ENCODE measurements at places on chromosomes 6 and 20.
A peak's percentile ranks its signal among the peaks of the same experiment; 100 is the strongest.

- no peak for DNase-seq
Observed at GRCh38 chr6:45012687-45013086, 315.4 kb upstream of the RUNX2 start.

GRCh38 chr20:52204136-52204535 lies 12.6 kb upstream of the ZFP64 start:
- no peak for DNase-seq

DNA sequence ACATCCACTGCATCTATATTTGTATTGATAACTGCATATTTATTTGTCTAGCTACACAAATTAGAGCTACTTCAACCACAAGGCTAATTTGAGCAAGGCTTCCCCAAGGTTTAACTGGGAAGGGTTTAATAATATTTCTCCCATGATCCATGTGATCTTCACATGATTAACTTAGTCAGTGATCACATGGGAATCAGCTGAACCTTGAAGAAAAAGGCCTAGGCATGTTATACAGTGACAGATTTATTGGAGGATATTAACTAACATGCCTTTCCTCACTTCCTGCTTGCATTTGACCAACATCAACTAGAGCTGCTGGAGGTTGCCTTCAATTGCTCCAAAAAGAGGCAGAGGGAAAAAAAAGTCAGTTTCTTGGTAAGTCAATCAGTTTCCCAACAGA lies 417.0 kb downstream of the HAO1 start:
- no peak for DNase-seq

DNA sequence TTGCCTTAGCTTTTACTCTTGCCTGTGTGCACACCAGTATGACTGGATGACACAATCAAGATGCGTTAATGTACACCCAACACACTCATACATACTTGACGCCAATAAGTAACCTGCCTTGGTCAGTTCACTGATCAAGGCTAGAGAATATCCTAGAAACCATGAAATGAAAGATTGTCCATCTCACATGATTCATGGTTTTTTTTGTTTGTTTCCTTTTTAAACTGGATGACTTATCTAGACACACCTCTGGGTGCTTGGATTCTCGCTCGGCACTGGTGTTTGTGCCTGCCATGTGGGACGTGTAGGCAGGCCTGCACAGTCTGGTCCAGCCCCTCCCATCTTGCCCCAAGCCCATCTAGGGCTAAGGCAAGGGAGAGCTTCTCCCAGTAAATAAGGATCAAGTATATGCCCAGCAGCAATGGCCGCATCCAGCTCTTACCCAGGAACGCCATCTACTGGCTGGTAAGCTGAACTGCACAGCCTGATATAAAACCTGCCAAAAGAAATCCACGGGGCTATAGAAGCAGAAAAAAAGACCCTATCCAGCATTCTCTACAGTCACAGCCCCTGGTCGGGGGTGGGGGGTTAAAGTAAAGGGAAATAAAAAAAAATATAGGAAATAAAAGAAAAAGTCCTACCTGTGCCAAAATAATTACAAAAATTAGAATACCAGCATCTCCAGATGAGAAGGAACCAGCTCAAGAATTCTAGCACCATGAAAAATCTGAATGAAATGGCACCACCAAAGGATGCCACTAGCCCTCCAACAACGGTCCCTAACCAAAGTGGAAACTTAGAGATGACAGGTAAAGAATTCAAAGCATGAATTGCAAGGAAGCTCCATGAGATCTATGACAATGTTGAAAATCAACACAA lies 73.3 kb downstream of the OTOR start:
- peak; percentile 43 for DNase-seq

- DNase-seq = peak; percentile 71
Observed at GRCh38 chr6:157714153-157714490, 108.9 kb upstream of the SNX9 start.

DNA sequence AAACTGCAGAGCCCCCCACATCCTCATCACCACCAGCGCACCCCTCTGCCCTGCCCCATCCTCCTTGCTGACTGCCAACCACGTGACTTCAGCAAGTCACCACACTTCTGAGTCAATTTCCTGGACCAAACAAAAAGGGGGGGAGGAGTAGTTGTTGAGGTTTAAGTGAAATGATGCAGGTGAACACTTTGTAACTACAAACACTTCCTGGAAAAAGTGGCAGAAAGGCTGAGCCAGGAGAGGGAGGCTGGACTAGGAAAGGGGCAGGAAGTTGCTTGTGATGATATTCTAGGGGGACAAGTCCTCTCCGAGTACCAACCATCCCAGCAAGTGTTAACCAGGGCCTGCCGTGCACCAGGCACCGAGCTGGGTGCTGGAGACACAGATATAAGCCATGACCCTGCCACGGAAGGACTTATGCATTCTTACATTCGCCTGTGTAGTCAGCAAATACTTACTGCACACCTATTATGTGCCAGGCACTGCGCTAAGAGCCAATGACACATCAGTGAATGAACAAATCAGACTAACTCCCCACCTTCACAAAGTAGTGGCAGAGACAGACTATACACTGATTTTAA lies 67.3 kb downstream of the PREX1 start:
- peak; percentile 54 for DNase-seq

DNA sequence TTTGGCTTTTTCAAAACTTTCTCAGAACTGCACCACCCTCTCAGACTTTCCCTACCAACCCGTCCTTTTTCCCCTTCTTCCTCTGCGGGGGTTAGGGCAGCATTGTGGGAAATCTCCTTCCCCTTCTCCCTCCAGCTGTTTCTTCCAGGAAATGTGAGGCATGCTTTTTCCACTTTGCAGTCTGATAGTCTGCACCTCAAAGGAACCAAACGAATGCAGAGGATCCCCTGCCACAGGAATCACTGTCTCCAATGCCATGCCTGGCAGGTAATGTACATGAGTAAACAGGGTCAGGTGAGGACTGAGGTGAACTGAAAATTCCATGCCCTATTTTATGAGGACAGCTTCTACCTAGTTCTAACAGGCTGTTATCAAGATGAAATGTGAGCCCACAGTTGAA lies 218.4 kb downstream of the BCAS1 start:
- no peak for DNase-seq

DNA sequence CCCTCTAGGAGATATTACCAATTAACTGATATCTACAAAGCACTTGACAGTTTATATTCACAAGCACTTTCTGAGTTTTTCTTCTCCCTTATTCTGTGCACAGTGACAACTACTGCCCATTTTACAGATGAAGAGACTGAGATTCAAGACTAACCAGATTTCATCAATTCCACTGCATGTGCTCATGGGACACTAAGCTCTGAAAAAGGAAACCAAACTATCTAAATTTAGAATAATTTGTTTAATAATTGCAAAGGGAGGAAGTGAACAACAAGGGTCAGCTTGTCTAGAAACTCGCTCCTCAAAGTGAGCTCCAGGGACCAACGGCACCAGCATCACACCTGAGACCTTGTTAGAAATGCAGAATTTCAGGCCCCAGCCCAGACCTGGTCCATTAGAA lies 50.8 kb upstream of the MYLIP start:
- no peak for DNase-seq

DNA sequence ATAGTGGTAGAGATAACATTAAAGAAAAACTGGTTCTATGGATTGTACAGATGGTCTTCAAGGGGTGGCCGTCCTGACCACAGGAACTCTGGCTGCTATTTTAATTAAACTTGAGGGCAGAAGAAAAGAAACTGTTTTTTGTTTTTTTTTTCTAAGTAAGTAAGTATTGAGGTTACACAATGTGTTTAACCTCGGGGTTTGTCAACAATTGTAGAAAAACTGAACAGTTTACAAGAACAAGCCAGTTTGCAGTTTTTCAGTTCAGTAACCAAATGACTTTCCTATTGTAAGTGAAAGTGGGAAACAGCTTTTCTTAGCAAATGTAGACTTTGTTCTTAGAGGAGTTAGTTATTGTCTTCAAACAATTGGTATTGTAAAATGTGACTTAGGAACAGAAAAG lies 77.0 kb downstream of the PLCB1 start:
- DNase-seq = no peak

DNA sequence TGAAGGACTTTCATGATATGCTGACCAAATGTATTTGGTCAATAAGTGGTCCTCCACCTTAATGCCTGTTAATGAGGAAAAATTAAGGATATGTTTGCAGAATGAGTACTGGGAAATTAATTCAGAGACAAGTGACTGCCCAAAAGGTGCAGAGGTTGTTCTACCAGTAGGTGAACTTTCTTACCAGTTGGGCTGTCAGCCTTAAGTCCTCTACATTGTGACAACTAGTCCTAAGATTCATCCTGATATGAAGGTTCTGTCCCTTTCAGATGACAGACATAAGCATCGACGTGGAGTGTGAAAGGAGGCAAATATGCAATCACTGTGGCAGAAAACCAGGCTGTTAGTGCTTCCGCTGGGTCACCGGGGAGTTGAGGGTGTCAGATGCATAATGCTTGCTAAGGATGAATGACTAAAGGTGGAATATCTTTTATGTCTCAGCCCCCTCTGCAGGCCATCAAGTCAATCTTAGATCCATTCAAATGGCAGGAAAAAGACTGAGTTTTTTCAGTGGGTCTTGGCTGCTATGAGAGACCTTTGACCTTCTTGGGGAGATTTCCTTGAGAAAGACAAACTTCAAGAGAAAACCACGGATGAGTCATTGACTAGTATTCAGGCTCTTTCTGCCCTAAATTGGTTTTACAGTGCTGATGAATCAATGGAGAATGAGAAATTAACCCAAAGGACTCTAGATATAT lies 226.0 kb downstream of the TPBG start:
- peak; percentile 89 for DNase-seq

- peak; percentile 76 for DNase-seq
Observed at GRCh38 chr6:37115236-37115895, 54.6 kb upstream of the PIM1 start.

DNA sequence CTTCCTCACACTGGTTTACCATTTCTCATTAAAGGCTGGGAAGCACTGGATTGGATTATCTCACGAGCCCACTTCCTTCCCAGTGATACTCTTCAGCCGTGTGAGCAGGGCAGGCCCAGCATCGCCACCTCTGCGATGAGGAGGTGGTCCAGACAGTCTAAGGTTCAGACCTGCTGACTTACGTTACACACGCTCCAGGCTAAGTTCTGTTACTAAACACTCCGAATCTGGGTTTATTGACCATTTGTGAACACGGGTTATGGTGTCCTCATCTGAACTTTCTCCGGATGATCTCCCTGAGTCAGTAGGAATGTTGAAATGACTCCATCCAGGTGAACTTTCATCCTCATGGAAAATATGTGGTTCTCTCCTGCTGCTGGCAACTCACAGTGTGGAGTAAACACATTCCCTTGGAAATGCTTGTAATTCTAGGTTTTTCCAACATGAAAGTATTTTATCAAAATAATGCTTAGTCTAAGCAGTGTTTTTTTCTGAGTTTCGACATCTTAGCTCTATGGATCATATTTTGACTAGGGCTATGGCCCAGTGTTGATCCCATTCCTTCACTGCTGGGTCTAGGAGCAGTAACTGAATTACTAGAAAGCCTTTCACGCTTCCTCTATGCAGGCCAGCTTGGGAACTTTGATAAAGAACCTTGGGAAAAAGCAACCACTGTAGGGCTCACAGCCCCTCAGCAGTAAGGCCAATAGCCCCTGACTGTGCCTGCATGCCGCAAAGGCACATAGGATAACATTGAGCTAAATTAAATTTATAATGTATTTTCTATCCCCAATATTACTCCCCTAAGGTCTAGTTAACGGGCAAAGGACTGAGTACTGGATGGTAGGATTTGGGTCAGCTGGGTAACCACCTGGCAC lies 37.7 kb upstream of the PXDC1 start:
- peak; percentile 75 for DNase-seq

DNA sequence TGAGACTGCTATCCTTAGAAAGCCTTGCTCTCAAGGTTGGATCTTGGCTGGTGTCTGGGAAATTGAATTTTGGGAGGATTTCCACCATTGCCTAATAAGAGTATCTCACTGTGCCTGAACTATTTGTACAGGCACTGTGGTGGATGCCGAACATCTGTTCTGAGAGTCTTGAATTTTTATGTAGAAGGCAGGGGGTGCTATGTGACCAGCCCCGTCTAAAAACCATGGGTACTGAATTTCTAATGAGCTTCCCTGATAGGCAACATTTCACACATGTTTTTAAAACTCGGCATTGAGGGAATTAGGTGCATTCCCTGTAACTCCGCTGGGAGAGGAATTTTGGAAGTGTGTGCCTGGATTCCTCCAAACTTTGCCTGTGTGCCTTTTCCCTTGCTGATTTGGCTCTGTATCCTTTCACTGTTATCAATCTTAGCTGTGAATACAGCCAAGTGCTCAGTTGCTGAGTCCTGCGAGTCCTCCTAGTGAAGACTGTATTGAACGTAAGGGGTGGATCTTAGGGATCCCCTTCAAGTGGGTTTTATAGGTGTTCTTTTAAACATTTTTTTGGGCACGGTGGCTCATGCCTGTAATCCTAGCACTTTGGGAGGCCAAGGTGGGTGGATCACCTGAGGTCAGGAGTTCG lies 27.6 kb upstream of the SCAF8 start:
- DNase-seq = no peak

DNA sequence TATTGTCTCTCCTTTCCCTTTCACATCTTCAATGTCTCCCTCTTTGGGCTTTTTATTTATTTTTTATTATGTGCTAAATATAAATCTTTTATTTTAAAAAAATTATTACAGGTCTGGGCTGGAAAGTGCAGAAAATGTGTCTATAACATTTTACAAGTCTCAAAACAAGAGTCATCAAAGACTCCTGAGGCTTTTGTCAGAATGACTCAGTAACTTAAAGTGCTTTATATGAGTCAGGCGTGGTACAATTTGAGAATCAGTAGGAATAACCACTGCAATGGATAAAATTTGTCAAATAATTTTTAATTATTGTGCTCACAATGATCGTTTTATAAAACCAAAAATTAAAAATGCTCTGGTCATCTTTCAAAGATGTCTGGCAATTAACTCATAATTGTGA lies 193.9 kb downstream of the MMUT start:
- peak; percentile 1 for DNase-seq

DNA sequence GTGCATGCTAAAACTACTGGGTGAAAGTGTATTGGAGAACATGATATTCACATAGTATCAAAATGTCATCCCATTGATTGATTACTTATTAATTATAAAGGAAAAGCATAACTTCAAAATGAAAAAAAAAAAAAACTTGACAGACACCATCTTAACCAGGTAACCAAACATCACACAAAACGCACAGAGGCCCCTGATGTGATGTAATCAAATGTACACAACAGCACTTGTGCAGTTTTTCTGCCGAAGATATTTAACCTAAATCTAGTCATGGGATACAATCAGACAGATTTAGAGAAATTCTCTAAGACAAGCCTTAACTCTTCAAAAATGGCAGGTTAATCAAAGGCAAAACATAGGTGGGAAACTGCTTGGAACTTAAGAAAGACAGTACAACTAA lies 102.0 kb upstream of the TENT5A start:
- no peak for DNase-seq

Data from fibroblast of skin of right biceps (primary cell).